ENCODE measurements at places on chromosomes 16 and 17. TPM values are rescaled to one million over a fixed set of nuclear protein-coding genes. Genes with fewer than 3 reads are reported as not detected.

Gene RRAD
- polyA plus RNA-seq = 10.7 TPM

Gene OR1D2
- not detected for polyA plus RNA-seq

Gene TBC1D3C
- polyA plus RNA-seq = not detected

Gene SLC5A11
- 0.10 TPM for polyA plus RNA-seq

Gene CDRT15L2
- not detected for polyA plus RNA-seq

Gene TUBG1
- 32.2 TPM for polyA plus RNA-seq

Gene NHLRC4
- polyA plus RNA-seq = 2.9 TPM

Gene ZFHX3
- 34.7 TPM for polyA plus RNA-seq

Data from right lung (tissue), 10 donors.